Melanocyte of skin (primary cell): ENCODE measurements at places on chromosomes 2 and 18. TPM values are rescaled to one million over a fixed set of nuclear protein-coding genes. Genes with fewer than 3 reads are reported as not detected.

UGT1A8 gene
- total RNA-seq: not detected in 2 replicates

SPHKAP gene
- total RNA-seq: not detected in 2 replicates

DTNB gene
- total RNA-seq: 6.2 and 17.8 TPM in 2 replicates

PPP1R1C gene
- under 0.01 and 0.31 TPM in 2 replicates for total RNA-seq

APOB gene
- total RNA-seq: under 0.01 TPM in 1 of 2 replicates, not detected in the other

CRIM1 gene
- total RNA-seq: 9.7 and 12.0 TPM in 2 replicates

SLC23A3 gene
- total RNA-seq: 1.00 and 1.9 TPM in 2 replicates
